ENCODE measurements at places on chromosomes 1 and 21.

- no peak for DNase-seq
Measured at GRCh38 chr1:113983826-113984225, 4.6 kb downstream of the OLFML3 start.

DNA sequence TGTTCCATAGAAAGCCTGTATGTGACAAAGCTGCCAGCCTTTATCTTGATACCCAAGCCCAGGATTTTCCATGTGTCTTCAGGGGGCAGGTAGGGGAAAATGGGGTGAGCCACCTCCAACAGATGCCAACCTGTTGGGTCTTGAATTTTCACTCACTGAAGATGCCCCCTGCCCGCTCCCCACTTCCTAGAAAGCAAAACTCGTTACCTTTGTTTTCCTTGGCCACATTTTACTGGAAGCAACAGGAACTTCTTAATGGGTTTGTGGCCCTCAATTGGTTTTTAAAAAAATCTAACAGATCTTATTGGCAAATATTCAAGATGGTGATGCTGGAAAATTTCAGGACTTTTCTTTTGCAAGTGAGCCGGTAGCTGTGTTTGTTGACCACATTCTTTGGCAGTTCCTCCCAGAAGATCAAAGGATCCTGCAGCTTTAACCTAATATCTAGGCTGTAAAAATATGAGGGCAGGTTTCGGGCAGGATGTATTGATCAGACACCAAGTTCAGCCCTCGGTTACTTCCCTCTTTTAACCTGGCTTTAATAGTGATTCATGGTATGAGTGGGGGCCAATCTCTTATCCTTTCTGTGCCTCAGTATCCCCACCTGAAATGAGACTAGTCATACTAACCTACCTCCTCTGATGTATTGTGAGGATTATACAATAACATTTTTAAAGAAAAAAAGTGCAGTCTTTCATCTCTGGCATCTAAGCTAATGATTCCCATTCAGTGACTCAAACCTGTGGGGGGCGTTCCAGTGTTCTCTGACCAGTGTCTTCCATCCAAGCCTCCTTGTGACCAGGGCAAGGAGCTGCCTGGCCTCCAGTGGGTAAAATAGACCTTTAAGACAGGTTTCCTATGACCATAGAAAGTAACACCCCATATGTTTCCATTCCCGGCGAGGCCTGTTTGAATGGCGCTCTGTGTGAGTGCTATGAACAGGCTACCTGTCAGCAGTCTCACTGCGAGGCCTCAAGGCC lies 21.3 kb upstream of the GNPAT start:
- DNase-seq, result no peak

DNA sequence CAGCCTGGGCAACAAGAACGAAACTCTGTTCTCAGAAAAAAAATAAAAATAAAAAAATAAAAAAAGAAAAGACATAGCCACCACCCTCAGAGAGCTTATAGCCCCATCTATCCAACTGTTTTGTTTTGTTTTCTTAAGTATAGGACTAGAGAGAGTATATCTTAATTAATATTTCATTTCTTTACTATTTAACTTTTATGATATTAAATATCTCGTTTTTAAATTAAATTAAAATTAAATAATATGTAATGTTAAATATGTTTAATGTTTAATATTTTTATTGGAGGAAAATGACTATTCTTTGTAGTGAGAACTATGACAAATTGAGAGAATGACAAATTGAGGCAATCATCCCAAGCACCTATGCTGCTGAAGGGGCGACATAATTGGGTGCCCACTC lies 33.1 kb upstream of the YTHDF2 start:
- no peak for DNase-seq

- no peak for DNase-seq
Measured at GRCh38 chr1:201786824-201787223, 42.1 kb upstream of the IPO9 start.

DNA sequence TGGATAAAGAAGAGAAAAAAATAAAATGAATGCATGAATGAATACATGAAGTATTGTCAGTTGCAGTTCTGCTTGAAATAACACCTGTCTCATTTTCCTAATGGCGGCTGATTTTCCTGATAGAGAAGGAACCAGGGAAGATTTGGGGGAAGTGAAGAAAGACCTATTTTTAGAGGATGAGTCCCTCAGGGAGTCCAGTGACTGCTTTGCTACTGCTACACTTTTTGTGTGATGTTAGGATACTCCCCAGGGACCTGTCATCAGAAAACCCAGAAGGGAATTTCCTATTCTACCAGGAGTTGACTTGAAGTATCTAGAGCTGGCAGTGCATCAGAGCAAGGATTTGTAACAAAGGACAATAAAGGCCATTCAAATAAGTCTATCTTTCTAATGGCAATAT lies 114.8 kb downstream of the MAB21L3 start:
- DNase-seq, result no peak

DNA sequence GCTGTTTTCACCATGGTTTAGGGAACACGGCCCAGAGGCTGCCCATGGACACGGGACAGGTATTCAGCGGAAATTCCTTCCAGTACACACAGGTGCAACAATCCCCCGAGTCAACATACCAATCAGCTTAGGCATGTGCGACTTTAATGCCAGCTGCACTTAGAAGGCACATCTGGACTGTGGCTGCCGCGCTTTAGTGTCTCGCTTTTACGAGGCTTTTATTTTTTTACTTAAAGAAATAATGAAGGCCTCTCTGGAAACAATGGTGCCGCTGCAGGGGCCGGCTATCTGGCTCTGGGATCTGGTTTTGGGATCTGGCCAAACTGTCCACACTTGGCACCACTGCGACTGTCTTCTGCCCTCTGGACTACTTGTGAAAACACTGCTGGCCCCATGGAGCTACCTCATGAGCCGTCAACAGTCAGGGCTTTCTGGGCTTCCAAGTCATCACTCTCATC lies 55.5 kb downstream of the SLC66A1 start:
- no peak for DNase-seq

GRCh38 chr1:91345395-91346005 lies 59.1 kb downstream of the HFM1 start:
- no peak for DNase-seq

GRCh38 chr1:209601809-209602657 lies 18.5 kb downstream of the CAMK1G start:
- DNase-seq, result no peak

All from CD4-positive, alpha-beta T cell treated with Interleukin-15 for 1 hour (primary cell).